ENCODE measurements at places on chromosomes 3 and 15.

- no peak for DNase-seq
These were observed 71.3 kb upstream of the THSD4 start for GRCh38 chr15:71044006-71044405.

DNA sequence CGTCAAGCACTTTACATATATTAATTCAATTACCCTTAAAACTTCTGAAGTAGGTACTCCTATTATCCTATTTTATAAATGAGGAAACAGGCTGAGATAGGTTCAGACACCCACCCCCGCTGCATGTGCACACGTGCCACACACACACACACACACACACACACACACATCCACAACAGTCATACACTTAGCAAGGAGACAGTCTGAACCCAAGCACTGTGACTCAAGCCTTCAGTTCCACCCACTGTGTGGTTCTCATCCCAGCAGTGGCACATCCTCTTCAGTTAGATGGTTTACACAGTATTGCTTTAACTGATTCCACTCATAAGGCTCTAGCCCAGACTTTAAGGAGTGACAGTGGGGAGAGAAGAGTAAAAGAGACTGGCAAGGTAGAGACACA is 91.1 kb upstream of the FGF7 start:
- DNase-seq, result no peak

DNA sequence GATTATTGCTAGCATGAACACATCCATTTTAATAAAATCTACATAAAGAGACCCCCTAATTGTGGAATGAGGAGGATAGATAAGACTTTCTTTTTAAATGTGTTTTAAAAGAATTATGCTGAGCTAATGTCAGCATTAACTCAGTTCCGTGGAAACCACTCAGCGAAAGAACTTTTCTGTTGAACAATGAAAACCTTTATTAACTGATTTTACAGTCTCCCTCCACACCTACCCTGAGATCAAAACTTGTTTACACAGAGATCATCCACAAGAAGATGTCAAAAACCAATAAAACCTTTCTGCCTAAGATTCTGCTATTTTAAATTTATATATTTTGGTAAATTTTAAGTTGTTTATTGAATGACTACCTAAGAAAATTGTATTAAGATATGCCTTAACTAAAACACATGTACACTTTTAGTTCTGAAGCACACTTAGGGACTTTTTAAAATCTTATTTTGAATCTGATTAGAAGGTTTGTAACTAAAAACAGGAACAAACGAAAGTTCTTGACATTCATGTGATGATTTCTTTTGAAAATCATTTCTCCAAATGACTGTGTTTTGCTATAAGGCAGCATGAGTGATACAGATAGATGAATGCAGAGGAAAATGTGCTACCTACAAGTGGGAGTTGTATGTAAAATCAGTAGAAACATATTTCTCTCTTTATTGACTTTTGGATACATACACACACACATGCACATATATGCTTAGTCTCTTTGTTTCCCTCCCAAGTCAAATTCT is 369.0 kb downstream of the UNC13C start:
- DNase-seq, result peak; percentile 1

GRCh38 chr15:70658641-70659040 is 104.7 kb downstream of the UACA start:
- no peak for DNase-seq

GRCh38 chr15:84856731-84857417 is 27.6 kb upstream of the SLC28A1 start:
- DNase-seq, result no peak

- DNase-seq, result no peak
These were observed 73.5 kb downstream of the RYR3 start for GRCh38 chr15:33384307-33384706.

GRCh38 chr3:125110876-125111480 is 55.2 kb upstream of the HEG1 start:
- DNase-seq, result no peak

DNA sequence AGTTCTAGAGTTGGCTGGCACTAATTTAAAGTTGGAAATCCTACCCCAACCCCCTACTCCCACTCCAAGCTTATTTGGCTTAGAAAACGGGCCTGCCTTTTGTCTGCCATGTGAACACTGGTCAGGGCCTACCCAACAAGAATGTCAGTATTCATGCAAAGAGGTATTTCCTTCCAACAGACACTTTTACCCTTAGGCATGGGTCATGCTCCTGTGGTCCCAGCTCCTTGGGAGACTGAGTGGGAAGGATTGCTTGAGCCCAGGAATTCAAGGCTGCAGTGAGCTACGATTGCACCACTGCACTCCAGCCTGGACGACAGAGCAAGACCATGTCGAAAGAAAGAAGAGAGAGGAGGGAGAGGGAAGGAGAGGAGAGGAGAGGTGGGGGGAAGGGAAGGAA is 137.5 kb upstream of the LRTM1 start:
- no peak for DNase-seq

DNA sequence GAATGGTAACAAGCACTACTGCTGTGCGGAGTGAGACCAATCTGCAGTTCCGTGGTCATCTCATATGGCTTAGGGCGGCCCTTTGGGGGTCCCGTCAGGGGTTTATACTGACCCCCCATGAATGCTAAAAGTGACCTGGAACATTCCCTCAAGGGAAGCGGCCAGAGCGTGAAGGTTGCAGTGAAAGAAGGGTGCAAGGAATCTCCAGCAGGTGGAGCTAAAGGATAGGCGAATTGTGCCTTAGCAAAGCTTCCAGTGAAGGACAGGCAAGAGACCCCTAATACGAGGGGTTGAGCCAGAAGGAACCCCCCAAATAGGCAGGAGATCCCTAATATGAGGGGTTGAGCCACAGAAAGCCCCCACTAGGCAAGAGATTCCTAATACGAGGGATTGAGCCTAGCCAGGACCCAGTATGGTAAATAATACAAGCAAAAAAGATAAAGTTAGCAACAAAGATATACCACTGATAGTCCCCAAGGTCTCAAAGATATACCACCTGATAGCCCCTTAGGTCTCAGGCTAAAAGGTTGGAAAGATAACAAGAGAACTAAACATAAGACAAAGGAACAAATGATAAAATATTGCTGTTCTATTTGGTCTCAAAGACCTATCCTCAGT is 32.8 kb downstream of the ZNF589 start:
- peak; percentile 61 for DNase-seq

GRCh38 chr3:77096966-77097890 is 57.3 kb downstream of the ROBO2 start:
- DNase-seq, result no peak

DNA sequence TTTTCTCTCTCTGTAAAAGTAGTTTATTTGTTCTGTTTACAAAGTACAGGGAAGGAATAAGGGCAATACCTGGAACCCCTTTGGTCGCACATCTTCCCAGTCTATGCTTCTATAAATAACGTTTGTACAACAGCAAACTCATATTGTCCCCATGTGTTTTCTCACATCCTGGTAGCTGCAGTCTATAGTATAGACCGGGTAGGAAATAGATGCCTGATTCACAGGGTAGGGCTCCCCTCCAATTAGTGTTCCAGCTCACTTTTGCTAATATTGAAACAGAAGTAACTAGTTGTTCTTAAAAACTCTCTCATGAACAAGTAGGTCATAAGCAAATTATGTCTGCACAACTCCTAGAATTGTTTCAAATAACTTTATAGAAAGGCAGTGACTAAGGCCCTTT is 17.7 kb downstream of the ATG7 start:
- peak; percentile 52 for DNase-seq

DNA sequence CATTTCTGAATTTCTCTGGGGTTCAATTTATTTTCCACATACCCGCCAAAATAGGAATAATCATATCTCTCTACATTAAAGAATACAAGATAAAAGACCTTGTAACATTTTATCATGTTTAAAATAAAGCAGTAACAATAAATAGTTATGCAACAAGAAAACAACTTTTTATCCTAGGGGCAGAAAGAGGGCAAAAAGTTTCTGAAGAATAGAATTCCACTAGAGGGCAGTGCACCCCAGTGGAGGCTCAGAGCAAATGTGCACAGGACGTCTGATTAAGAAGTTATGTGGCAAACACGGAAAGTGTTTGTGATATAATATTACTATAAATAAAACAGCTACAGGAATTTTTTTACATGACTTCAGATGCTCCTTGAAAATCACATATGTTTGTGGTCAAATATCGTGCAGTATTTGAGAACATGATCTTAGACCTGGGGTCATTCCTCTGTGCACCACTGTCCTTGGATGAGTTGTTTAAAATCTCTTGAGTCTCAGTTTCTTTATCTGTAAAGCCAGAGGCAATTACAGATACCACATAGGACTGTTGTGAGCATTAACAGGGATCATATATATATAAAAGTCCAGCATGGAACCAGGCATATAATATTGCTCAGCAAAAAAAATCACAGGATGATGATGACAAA is 13.2 kb upstream of the PIK3R4 start:
- DNase-seq, result peak; percentile 78

- no peak for DNase-seq
These were observed 184.7 kb upstream of the POU1F1 start for GRCh38 chr3:87461036-87461435.

DNA sequence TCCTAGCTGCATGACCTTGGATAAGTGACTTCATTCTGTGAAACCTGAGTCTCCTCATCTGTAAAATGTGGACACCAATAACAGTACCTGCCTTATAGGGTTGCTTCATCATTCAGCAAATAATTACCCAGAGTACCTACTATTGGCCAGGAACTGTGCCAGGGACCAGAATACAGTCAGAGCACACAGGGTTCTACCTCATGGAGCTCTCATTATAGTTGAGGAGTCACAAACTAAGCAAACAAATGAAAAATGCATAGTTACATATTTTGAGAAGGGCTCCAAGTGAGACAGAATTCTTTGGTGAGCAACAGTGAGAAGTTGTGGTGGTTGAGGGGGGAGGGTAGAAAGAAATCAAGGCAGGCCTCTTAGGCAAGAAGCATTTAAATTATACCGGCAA is 308.6 kb upstream of the WNT5A start:
- no peak for DNase-seq

- no peak for DNase-seq
These were observed 198.9 kb downstream of the KCNMB2 start for GRCh38 chr3:178735032-178735674.

DNA sequence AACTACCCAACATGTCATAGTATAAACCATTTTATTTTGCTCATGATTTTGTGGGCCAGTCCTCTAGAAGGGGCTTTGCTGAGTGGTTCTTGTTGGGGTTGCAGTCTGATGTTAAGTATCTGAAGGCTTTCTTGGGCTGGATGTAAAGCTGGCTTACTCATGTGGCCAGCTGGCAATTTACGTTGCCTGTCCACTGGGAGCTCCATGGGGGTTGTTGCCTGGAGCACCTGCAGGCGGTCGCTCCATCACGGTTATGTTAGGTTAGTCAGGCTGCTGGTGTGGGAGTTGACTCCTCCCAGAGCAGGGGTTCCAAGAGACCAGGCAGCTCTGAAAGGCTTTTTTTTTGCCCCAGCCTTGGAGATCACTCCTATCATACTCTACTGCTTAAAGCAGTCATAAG is 98.1 kb downstream of the NR1D2 start:
- no peak for DNase-seq

GRCh38 chr3:145377301-145377700 is 783.7 kb downstream of the PLOD2 start:
- DNase-seq, result no peak

GRCh38 chr3:64073158-64073761 is 50.0 kb upstream of the PSMD6 start:
- DNase-seq, result no peak

- DNase-seq, result peak; percentile 76
These were observed 100.3 kb downstream of the CCNL1 start for GRCh38 chr3:157059661-157060060.

GRCh38 chr3:53258600-53259426 is 3.0 kb upstream of the TKT start:
- DNase-seq, result no peak

- no peak for DNase-seq
These were observed 122.3 kb downstream of the MEGF11 start for GRCh38 chr15:66131200-66131599.

DNA sequence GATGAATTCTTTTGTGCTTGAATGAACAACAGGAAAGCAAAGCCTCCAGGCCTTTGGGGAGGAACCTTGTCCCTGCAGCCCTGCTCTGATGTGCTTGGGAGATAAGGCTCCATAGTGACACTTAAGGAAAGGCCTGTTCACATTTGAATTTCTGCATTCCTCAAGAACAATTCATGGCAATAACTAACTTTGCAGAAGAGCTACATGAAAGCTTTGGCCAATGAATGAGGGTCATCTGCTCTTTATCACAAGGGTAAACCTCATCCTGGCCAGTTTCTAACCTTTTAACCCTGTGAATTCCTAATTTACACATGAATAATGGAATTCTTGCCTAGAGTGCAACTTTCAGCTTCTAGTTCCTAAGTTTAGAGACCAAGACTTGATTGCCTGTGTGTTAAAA is 5.6 kb downstream of the PRTG start:
- DNase-seq, result no peak

DNA sequence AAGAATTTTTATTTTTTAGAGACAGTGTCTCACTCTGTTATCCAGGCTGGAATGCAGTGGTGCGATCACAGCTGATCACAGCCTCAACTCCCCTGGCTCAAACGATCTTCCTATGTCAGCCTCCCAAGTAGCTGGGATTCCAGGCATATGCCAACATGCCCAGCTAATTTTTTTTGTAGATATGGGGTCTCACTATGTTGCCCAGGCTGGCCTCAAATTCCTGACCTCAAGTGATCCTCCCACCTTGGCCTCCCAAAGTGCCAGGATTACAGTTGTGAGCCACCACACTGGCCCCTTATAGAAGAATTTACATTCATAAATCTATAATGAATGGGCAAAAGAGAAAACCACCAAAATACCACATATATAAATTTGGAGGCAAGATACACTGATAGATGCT is 15.2 kb downstream of the SENP7 start:
- no peak for DNase-seq

DNA sequence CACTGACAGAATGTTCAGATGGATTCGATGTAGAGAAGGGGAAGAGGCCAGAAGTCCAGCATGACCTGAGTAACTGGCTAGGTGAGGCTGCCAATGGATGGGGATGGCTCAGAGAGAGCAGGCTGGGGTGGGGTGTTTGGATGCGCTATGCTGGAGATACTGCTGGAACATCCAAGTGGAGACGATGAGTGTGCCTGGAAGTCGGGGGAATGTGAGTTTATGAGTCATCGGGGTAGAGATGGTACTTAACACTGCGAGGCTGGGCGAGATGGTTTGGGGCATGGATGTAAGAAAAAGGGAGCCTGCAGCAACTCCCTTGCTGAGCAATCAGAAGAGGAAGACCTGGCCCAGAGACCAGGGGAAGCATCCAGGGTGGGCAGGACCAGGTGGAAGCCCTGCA is 180.7 kb downstream of the SLCO3A1 start:
- no peak for DNase-seq

GRCh38 chr3:170038434-170039110 is 777 bp downstream of the GPR160 start:
- DNase-seq, result no peak

GRCh38 chr3:131474115-131474514 is 28.7 kb downstream of the MRPL3 start:
- DNase-seq, result no peak

GRCh38 chr3:126715432-126715831 is 11.4 kb downstream of the CHCHD6 start:
- no peak for DNase-seq

- DNase-seq, result no peak
These were observed 14.9 kb downstream of the SERPINI1 start for GRCh38 chr3:167750272-167750971.

- DNase-seq, result peak; percentile 92
These were observed 39.0 kb downstream of the IL12A start for GRCh38 chr3:160027541-160028195.

- no peak for DNase-seq
These were observed 755.1 kb downstream of the ROBO2 start for GRCh38 chr3:77795013-77795412.

GRCh38 chr15:31364301-31365031 is 37.8 kb downstream of the KLF13 start:
- DNase-seq, result no peak
